ENCODE measurements at places on chromosomes 6 and 20.

DNA sequence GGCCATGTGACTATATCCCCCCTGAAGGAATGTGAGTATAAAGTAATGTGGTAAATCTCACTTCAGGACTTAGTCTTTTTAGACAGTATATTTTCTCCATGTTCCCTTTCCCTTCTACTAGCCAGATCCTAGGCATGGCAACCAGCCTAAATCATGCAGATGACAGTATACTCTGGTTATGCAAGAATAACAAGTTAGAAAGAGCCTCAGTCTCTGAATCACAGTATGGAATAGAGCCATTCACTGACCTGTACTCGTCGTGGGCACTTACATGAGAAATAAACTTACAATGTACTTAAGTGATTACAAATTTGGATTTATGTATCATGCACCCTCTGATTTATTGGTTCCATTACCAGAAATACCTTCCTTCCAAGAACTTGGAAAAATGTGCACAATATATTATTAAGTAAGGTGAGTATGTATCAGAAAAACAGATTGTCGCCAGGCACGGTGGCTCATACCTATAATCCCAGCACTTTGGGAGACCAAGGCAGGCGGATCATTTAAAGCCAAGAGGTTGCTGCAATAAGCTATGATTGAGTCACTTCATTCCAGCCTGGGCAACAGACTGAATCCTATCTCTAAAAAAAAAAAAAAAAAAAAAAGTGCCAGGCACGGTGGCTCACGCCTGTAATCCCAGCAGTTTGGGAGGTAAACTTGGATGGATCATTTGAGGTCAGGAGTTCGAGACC is 25.1 kb upstream of the FAM8A1 start:
- no peak for DNase-seq

GRCh38 chr6:27133281-27134227 is 113.9 kb upstream of the PRSS16 start:
- DNase-seq: no peak

GRCh38 chr20:4811661-4812181 is 90.0 kb downstream of the PRND start:
- peak; percentile 22 for DNase-seq

DNA sequence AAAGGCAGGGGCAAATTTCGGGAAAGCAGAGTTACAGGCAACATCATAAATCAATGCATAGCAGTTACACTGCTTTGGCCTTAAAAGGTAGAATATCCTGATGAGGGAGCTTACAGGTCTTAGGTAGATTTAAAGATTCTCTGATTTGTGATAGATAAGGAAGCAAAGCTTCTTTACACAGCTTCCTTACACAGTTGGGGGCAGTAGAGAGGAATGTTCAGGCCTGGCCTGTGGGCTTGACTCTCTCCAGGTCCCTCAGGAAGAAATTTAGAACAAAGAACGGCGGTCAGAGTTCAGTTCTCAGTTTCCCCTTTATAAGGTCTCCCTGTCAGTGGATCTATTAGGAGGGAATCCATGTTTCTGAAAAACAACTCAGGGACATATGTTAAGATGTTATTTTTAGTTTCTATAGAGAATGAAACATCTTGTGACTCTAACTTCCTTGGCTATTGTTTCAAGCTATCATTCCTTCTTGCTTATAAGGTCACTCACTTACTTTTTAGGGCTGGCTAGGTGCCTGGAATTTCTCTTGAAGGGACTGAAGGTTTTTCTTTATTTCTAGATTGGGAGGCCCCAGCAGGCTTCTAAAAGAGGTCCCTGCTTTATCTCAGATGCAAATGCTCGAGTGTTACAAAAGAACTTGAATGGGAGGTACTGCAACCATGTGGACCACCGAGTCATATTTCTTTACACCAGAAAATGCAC is 11.8 kb downstream of the HLA-B start:
- DNase-seq: no peak

GRCh38 chr20:50378170-50379000 is 131.8 kb upstream of the PTPN1 start:
- no peak for DNase-seq

DNA sequence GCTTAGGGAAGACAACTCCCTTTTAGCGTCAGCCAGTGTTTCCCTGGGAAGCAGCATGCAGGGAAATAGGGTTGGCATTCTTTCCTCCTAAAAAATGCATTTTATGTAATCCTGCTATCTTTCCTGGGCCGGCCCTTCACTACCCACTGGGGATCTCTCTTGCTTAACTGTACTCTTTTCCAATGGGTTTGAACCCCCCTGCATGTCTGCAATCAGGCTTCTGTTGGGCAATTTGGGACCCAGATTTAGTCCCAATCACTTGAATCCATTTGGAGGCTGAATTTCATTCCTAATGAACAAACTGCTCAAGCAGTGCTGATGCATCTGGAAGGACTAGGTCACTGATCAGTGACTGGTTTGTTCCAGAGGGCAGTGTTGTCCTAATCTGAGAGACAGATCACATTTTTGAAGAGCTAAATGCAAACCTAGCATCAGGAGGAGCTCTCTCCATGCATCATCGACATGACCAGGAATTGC is 152.0 kb downstream of the TSHZ2 start:
- DNase-seq: no peak

GRCh38 chr6:31125162-31125561 is 4.9 kb upstream of the CDSN start:
- no peak for DNase-seq

DNA sequence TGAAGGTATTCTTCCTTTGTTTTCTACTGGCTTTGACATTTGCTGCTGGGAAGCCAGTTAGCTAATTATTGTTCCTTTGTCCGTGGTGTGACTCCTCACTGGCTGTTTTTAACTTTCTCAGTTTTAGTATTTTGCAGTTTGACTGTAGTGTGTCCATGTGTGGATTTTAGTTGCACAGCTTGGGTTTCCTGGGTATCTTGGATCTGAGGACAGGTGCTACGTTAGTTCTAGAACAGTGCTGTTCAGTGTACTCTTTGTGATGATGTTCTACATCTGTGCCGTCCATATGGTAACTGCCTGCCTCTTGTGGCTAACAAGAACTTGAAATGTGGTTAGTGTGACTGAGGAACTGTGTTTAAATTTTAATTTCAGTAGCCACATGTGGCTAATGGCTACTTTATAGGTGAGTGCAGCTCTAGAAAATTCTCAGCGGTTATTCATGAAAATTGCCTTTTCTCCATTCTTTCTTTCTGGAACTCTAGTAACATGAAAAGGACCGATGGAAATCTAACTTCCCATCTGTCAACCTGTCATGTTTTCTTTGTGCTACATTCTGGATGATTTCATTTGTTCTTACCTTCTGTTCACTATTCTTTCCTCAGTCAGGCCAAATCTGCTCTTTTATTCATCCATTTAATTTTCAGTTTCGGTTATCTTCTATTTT is 7.4 kb downstream of the SNX9 start:
- DNase-seq: peak; percentile 27

DNA sequence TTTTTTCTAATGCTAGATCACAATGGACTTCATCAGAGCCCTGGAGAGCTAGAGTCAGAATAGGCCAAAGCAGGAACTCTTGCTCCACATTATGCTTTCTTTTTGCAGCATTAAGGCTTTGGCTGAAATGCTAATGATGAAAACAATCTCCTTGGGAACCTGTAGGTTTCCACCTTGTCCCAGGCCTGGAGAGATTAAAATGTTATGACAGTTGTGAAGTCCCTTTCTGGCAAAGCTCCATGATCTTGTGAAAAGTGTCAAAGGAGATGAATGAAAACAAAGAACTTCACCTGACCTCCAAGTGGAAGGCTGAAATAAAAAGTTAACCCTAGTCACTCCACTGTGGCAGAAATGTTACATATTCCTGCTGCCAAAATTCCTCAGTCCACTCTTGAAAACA is 64.0 kb upstream of the LRRC1 start:
- DNase-seq: no peak

- DNase-seq: no peak
These were observed 42.4 kb downstream of the FGD2 start for GRCh38 chr6:37047689-37048402.

DNA sequence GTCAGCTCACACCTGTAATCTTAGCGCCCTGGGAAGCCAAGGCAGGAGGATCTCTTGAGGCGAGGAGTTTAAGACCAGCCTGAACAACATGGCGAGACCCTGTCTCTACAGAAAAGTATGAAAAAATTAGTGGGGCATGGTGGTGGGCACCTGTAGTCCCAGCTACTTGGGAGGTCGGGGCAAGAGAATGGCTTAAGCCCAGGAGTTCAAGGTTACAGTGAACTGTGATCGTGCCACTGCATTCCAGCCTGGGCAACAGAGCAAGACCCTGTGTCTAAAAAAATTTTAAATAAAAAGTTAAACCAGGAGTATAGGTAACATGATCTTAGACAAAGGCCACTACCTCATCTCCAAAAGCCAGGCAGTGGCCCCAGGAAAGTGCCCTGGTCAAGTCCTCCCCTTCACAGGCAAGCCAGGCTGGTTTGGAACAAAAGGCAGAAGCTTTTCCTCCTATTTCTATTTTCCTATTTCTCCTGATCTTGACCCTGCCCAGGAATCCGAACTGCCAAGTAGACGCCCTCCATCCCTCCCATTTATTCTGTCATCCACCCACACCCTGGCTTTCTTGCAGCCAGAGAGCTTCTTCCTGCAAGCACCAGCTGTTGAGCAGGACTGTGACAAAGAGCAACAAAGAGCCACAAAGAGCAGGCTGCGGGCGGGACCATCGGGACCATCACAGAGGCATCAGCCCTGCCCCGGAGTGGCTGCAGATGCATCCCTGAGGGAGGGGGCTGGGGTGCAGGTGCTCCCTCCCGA is 149.9 kb upstream of the AFDN start:
- DNase-seq: no peak

DNA sequence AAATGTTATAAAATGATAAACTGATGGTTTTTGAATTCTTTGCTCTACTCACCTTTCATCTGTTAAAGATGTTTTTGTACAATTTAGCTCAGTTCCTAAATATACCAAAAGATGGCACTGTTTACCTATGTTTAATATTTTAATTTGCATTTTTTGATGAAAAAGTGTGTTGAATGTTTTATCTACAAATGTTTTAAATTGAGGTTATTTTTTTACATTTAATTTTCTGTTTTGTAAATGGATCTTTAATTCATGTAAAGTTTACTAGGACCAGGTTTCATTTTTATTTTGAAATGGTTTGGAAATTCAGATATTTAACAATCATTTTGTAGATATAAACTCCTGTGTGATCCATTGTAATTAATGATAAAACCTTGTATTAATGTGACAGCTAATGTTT is 30.0 kb downstream of the CDKAL1 start:
- DNase-seq: no peak

DNA sequence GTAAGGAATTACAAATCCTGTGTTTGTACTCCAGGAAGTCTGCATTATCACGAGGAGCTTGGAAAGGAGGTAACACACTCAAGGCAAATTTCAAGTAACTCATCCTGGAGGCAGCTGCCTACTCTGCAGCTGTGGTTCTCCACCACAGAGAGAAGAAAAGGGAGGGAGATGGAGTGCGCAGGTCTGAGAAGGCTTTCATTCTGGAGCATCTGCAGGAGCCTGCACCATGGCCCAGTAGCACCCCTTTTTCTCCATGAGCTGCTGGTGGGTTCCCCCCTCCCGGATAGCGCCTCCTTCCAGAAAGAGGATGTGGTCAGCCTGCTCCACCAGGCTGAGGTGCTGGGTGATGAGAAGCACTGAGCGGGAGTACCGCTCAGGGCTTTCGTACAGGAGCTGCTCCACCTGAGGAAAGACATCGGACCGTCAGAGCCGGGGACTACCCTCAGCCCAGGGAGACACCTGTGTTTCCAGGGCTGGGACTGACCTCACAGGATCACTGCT is 1.6 kb upstream of the PSMB8 start:
- peak; percentile 20 for DNase-seq

DNA sequence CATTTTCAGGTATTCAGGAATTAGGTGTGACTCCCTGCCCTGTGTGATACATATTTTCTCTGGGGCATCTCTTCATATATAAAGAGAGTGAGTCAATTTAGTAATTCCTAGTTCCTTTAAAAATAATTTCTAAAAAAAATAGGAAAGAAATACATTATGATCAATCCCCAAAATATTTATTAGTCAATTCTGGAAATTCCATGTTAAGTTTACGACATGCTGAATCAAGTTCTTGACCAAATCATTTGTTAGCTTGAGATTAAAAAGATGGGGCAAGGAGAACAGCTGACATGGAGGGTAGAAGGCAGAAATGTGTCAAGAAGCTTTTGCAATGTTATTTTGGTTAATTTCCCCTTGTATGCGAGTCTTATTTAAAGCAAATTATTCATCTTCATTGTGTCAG is 22.7 kb upstream of the PRDM1 start:
- DNase-seq: no peak

- DNase-seq: no peak
These were observed 42.0 kb downstream of the PGM3 start for GRCh38 chr6:83151114-83151513.

DNA sequence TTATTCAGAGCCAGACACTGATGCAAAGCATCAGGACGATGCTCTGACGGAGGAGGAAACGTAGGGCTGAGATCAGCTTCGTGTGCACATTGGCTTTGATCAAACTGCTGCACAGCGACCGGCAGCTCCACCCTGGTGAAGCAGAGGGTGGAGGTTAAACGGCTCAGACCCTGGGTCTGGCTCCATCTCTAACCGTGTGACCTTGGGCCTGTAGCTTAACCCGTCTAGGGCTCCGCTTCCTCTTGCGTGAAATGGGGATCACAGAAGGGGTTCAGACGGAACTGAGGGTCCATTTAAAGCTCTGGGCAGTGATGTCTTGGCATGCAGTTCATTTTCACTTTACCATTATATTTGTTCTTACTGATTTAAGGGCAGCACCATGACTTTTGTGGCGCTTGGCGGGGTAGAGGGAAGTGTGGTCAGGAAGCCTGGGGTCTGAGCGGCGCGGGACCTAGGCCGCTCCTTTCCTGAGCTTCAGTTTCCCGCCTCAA is 644 bp downstream of the RBL1 start:
- no peak for DNase-seq

DNA sequence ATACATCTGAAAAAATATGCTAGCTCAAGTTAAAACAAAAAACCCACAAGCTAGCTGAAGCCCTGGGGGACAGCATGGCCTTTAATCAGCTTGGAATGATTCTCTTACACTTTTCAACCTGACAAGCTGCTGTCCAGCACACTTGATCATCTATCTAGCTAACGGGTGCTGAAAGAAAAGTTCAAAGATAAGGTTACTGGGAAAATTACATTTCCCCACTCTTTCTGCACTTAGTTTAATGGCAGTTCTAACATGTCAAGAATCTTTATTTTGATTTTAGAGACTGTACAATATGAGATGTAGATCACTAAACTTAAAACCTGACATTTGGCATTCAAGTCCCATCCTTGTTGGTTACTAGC is 53.4 kb downstream of the STK4 start:
- DNase-seq: no peak

DNA sequence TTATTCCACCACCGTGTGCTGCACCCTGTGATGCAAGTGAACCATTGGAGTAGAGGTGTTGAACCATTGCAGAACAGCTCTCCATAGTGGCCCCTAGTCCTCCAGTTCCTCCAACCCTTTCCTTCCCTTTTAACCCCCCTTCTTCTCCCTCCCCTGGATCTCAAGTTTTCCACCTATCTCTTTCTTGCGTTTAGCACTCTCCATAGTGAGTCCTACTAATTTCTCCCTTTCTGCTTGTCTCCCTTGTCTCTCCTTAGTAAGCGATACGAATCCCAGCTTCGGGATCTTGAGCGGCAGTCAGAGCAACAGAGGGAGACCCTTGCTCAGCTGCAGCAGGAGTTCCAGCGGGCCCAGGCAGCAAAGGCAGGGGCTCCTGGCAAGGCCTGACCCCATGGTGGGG is 1.1 kb downstream of the PFDN6 start:
- no peak for DNase-seq

Data from substantia nigra (tissue), 51 donors.